GM13976 (cell line): ENCODE measurements at places on chromosomes 6 and 20.

GRCh38 chr6:5851261-5851757 is 155.4 kb downstream of the NRN1 start:
- DNase-seq = peak; percentile 77

- DNase-seq = no peak
Observed at GRCh38 chr6:105859457-105859856, 226.7 kb upstream of the PRDM1 start.

GRCh38 chr6:72084992-72085569 is 198.7 kb downstream of the RIMS1 start:
- peak; percentile 18 for DNase-seq

DNA sequence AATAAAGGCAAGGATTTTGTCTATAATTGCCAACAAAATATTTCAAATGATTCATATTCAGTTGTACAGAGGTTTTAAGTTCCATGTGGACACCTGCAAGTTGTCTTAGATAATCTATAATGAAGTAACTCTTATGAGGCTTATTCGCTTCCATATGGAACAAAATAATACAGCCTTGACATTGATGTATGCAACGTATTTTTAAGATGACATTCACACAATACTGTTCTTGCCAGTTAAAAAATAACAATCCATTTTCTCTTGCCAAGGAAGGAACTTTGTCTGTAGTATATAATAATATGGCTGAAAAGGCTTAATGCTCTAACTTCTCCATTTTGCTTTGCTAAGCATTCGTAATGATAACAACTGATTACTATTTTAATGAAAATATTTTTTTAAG is 269.3 kb upstream of the FKBP1C start:
- no peak for DNase-seq

- no peak for DNase-seq
Observed at GRCh38 chr20:39904476-39905112, 784.4 kb downstream of the MAFB start.

GRCh38 chr6:146481527-146481926 is 62.1 kb upstream of the RAB32 start:
- DNase-seq = no peak

DNA sequence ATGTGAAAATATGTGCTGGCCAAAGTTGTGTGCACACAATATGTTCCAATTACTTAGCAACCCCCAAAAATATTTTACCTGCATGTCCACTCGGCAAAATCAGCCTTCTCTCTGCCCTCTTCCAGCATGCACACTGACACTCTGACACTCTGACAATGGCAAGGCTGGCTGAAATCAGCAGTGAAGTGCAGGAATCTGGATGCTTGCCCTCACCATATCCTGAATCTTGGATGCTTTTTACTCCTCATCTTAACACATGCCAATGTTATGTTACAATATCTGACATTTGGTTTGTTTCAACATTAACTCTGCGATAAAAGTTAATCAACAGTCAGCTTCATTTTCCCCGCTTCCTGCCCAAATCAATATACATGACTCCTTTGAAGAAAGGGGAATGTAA is 203.2 kb downstream of the COL9A1 start:
- no peak for DNase-seq

DNA sequence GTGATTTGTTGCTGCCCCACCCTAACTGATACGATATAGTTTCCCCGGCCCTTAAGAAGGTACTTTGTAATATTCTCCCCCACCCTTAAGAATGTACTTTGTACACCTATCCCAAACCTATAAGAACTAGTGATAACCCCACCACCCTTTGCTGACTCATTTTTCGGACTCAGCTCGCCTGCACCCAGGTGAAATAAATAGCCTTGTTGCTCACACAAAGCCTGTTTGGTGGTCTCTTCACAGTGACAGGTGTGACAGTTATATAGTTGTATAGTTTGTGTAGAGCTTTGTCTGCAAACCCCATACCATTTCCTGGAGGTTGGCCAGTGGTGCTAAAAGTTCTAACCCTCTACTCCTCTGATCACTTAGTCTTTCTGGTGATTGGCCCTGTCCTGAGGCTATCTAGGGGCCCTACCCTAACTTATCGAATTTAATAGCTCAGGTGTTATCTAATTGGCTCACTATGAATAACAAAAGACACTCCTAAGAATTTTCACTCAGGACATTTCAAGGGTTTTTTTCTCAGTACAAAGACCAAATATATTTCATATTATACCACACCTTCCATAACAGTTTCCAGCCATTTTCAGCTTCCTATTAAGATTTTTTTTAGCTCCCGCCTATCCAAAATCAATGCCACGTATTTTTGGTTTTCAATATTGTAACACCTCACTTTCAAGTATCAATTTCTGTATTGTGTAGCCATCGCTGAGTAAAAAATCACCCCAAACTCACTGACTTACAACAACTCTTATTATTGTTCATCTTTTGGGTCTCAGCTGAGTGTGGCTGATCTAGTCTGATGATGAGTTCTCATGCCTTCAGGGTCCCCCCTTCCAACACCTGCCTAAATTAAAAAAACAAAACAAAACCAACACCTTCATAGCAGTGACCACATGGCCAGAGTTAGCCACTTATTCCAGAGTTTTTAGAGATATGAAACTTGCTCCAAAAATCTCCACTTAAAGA is 9.8 kb upstream of the BTN1A1 start:
- DNase-seq = no peak

- no peak for DNase-seq
Observed at GRCh38 chr6:24207413-24207812, 81.4 kb downstream of the NRSN1 start.

DNA sequence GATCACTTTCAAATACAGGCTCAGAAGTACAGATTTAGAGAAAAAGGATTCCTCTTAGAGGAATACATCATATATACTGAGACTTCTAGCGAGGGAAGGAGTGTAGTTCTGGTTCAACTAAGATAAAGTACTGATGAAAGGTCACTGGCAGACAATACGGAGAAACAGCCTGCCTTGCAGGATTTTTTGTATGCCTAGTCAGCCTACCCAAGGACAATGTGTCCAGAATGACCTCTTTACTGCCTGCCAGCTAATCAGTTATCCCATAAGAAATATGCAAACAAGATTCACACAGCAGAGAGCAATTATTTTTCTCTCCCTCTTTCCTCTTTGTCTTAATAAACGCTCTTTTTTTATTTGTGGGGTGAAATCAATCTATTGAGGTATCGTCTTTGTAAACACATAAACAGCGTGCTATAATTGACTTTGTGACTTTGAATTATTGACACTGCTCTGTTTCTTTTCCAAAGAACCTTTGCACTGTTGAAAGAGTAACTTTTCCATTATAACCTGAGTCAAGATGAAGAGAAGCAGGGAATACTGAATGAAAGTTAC is 1.4 kb upstream of the TSPYL4 start:
- DNase-seq = no peak

GRCh38 chr6:35028781-35029769 is 112.1 kb downstream of the TCP11 start:
- DNase-seq = no peak

- no peak for DNase-seq
Observed at GRCh38 chr6:39520916-39521315, 198.4 kb upstream of the KCNK16 start.

- DNase-seq = no peak
Observed at GRCh38 chr6:125940247-125941041, 16.1 kb upstream of the HINT3 start.

DNA sequence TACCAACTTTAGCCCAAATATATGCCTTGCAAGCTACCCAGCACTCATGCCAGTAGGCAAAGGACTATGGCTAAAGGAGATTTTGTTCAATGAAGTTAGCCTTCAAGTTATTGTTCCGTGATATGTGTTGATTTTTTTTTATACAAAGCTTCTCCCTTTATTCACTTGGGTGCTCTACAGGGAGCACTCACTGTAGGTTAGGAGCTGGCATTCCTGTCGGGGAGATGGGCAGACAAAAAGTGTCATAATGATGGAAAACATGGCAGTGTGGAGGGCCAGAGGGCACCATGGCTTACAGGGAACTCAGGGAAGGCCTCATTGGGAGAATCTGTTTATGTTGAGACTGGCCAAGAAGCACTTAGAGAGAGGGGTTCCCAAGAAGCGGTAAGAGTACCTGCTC is 292.4 kb downstream of the TSHZ2 start:
- no peak for DNase-seq

- no peak for DNase-seq
Observed at GRCh38 chr6:147538821-147539220, 30.3 kb downstream of the SAMD5 start.

DNA sequence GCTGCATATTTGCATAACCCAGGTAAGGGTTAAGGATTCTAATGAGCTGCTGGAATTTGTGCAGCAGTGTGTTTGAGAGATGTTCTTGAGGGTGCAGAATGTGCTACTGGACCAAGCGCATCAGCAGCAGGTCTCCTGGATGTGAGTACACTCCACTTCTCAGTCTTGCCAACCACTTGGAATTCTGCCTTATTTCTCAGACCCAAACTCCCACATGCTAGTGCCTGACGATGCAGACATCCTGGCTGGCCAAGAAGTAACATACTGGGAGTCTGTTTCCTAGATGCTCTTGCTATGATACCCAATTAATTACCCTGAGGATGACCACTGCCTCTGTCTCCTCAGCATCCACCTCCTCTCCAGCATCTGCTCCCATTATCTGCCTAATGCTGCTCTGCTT is 186.6 kb downstream of the MOXD1 start:
- DNase-seq = no peak

GRCh38 chr6:27268803-27269202 is 21.3 kb downstream of the PRSS16 start:
- DNase-seq = no peak

DNA sequence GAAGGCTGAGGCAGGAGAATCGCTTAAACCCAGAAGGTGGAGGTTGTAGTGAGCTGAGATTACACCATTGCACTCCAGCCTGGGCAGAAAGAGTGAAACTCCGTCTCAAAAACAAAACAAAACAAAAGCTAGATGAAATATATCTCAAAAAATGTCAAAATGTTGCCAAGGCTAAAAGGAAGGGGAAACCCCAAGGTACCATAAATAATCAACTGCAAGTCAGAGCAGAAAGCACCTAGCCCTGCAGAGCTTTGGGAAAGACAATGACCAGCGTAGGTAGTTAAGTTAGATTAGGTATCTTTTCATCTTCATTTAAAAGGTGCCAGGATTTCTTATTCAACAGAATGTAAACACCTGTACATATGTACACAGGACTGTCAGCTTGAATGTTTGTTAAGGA is 33.0 kb downstream of the AKIRIN2 start:
- peak; percentile 32 for DNase-seq

DNA sequence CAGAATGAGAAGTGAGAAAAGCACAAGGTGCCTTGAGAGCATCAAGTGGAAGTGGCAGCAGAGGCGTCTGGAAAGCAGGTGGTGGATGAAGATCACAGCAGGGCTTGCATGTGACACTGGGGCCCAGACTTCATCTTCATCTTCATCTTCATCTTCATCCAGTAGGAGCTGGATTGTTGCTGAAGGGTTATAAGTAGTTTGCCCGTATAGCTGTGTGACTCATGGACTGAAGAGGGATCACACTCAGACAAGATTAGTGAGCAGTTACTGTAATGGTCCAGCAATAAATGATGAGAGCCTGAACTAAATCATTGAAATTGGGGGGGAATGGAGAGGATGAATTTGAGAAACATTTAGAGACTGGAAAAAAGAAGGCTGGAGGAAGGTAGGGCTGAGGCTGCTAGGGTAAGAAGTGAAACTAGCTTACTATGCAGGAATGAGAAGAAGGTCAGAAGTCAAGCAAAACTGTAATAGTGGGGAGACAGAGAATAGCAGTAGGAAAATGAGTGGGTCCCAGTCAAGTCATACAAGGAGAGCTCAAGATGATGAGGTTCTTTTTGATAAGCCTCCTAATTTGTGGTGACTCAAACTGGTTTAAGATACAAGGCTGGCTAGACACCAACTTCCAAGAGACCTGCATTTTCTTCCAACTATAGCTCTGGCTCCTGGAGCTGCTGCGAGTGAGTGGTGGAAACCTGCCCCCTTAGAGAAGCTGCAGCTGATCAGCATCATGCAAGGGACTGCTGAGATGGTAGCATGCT is 92.3 kb upstream of the BEND6 start:
- no peak for DNase-seq

DNA sequence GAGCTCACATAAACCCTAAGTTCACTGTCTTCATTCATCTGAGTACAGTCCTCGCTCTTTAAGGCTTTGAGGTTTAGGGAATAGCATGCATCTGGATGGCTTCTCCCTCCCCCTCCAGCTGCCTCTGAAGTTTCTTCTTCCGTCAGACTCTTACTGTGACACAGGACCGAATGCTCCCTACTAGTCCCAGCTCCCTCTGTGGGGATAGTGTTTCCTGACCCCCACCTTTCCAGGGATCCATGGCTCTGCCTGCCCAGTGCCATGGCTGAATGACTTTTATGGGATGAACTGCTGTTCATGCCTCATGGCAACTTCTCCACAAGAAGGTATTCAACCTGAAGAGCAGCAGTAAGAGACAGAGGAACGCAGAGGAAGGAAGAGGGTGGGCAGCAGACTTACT is 79.8 kb upstream of the EMILIN3 start:
- DNase-seq = no peak

DNA sequence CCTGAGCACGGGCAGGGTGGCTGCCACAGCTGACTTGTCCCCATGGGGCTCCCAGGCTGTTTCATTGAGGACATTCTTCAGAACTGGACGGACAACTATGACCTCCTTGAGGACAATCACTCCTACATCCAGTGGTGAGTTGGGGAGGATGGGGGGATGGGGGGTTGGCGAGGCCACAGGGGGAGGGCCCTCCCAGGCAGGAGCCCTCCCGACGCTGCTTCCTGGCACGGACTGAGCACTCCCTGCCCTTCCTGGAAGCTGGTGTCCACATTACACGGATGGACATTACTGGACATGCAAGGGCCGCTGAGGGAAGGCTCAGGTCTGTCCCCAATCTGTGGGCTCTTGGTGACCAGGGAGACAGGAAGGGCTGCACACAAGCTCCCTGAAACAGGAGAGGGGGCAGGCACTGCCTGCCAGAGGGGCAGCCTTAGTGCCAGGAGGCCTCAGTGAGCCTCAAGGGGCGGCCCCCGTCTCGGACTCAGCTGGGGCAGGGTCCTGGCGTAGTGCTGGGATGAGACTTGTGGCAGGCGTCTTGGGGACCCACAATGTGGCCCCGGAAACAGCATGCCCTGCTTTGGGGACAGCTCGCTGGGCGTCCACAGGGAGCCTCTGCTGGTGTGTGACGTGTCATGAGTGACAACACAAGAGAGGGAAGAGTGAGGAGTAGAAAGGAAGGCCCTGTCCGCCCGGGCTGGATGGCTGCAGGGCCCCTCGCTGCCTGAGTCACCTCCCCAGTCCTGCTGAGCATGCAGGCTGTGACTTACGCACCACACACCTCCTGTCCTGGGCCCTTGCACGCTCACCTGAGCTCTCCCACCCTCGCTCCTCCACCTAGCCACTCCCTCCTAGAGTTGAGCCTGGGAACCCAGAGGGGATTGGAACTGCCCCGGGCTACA is 5.1 kb downstream of the OGFR start:
- DNase-seq = no peak
